Central memory CD4-positive, alpha-beta T cell (primary cell): ENCODE measurements at places on chromosomes 5 and 9.

DNA sequence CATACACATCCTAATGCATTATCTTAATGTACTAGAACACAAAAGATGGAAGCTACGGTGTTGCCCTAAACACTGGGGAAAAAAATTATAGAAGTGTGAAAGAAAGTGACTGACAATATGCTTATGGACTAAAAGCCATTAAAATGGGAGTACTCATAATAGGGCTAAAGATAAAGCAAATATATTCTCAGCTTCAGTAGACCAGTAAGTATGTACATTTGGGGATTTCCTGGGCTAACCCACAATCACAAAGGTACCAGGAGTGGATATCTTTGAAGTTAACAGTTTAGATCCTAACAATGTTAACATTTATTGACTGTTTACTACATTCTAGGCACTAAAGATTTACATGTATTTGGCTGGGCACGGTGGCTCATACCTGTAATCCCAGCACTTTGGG lies 36.9 kb downstream of the PTGER4 start:
- DNase-seq: no peak

DNA sequence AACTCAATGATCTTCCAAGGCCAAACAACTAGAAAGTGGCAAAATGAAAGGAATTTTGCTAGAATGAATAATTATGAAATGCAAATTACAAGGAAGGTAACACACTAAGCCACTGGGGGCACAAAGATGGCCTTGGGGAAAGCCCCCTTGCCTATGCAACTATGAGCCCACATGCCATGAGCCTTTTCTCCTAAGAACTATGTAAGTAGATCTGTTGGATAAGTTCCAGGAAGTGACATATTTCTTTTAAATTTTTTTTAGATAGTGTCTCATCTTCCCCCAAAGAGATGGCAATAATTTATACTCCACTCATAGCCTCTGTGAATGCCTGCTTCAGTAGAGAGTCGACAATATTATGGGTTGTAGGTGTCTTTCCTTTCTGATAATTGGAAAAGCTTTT lies 257.8 kb downstream of the AUH start:
- DNase-seq: no peak

DNA sequence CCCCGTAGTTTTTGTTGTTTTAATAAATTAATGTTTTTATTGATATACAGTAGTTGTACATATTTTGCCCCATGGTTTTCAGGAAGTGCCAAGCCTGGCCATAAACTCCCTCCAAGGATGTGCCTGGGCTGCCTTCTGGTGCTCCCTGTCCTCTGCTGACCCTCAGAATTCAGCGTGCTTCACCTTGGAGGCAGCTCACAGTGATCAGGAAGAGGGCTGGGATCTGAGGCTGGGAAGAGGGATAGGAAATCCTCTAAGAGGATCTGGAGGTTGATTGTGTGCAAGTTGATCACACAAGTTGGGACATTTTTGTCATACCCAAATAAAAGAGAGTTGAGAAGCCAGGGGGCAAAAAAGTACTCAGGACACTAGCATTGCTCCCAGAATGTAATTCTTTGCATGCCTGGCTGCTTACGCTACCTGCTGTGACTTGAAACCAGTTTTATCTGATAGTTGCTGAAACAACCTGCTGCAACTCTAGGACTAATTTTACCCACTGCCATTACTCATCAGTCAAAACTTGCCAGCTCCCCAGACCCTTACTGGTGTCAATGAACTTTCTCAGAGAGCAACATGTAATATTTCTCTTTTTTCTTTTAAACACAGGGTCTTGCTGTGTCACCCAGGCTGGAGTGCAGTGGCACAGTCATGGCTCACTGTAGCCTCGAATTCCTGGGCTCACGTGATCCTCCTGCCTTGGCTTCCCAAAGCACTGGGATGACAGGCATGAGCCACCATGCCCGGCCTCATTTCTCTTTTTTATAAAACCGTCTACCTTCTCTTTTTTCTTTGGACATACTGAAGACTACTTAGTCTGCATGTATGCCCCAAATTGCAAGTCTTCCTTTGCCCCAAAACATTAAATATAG lies 29.0 kb downstream of the PDE6A start:
- DNase-seq: no peak

- DNase-seq: no peak
Observed at GRCh38 chr5:52981507-52981906, 7.6 kb upstream of the ITGA2 start.

- DNase-seq: no peak
Observed at GRCh38 chr9:134984372-134985265, 66.9 kb upstream of the FCN1 start.

GRCh38 chr9:68462105-68462775 lies 78.4 kb downstream of the TMEM252 start:
- no peak for DNase-seq

DNA sequence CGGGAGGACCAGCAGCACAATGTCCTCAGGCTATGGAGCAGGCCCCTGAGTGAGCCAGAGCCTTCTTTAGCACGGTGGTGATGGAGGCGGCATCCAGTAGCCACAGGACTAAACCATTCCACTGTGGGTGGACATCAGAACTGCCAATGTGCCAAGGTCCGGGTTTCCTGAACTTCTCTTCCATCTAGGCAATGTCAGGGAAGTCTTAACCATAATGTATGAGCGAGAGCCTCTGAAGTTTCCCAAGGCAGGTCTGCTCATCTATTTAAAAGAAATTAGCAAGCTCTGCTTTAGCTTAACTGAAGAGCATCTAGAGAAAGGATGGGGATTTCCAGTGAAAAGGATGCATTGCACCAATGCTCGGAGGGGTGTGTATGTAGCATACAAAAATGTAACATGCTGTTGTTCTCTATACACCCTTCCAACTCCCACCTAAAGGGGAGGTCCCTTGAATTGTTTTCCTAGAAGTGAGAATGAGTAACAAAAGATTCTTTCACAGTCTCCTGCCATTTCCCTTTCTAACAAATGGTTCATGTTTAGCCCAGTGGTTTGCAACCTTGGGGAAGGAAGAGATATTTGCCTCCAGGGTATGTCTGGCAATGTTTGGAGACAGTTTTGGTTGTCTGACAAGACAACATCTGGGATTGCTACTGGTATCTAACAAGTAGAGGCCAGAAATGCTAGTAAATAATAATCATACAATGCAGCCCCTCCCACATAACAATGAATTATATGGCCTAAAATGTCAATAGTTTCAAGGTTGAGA lies 6.1 kb upstream of the RXFP3 start:
- DNase-seq: no peak

DNA sequence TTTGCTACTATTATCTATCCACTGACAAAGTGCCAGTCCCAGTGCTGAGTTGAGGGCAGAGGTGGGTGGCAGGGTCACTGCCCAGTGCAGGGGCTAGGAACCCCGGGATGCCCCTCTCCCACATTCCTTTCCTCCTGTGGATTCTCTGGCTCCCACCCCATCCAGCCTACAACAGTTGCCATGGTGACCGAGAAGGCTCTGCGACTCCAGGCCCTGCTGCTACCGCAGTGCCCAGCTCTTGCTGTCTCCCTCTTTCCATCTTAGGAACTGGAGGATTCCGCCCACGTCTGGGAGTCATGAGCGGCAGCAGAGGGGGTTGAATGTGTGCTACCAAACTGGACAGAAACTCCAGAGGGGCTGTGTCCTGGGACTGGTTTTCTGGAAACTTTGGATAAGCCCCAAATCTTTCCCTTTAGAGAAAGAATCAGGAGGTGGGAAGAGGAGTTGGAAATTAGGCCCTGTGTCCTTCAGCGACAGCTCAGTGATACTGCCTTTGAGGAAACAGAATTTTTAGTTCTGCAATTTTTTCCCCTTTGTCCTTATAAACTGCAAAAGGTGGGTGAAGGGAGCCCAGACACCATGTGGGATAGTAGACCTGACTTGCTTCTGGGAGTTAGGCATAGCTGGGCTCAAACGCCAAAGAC lies 20.7 kb upstream of the C5orf47 start:
- no peak for DNase-seq

DNA sequence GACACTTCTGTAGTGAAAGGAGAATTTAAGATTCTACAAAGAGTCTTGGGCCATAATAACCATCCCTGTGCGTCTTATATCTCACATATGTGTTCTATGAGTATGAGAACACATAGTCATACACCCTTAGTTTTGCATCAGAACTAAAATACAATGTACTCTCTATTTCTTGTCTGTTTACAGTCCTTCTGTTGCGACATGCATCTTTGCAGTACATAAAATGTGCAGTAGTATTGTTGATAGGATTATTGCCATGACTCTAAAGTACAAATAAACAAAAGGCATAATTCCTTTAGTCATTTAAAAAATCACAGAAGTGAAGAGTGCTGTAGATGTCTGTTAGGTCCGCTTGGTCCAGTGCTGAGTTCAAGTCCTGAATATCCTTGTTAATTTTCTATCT lies 201.9 kb downstream of the NR3C1 start:
- DNase-seq: no peak

- DNase-seq: no peak
Observed at GRCh38 chr5:138721979-138722378, 31.2 kb upstream of the CTNNA1 start.

DNA sequence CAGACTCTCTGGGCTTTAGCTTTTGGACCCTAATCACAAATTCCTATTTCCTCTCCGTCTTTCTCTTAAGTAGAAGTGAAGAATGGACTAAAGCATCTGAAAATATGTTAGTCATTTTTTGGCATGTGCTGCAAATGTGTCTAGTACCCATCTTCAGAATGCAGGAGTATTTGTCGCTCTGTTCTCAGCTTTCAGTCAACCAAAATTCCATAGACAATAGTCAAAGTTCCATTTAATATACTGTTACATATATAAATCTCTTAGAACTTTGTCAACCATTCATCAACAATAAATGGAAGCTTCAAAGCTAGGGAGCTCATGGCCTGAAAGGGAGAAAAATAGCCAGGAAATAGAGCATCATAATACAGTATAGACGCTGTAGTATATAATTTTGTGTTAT lies 509.4 kb downstream of the BNC2 start:
- DNase-seq: no peak

DNA sequence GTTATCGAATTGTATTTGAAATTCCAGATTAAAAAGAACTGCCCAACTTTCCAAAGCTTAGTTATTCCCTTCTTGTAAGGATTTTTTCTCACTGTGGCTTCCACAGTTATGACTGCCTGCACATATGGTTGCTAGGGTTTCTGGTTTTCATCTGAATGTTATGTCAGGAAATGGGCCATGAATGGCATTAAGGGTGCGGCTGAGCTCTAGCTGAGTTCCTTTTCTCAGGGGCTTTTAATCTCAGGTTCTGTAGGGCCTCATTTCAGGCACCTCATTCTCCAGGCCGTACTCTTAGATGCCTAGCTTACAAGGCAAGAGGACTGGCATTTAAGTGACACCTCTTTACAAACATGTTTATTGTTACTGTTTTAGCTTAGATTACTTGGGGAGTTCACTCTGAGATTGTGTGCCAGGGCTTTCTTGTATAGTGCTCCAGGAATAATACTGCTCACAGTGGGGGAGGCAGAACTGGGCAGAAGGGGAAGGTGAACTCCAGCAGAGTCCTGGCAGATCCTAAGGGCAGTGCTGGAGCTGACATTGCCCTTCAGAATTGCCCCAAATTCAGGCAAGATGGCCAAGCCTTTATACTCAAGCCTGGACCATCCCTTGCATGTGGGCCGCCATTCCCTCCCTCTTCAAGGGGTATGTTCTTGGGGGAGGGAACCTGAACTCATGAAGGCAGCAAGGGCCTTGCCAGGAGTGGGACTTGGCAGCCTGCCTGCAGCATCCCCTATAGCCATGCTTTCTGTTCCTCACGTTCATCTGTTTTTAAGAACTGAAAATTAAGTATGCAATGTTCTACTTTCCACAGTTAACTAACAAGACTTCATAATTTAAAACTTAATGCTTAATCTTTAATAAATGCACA lies 111.5 kb downstream of the KDM4C start:
- no peak for DNase-seq

DNA sequence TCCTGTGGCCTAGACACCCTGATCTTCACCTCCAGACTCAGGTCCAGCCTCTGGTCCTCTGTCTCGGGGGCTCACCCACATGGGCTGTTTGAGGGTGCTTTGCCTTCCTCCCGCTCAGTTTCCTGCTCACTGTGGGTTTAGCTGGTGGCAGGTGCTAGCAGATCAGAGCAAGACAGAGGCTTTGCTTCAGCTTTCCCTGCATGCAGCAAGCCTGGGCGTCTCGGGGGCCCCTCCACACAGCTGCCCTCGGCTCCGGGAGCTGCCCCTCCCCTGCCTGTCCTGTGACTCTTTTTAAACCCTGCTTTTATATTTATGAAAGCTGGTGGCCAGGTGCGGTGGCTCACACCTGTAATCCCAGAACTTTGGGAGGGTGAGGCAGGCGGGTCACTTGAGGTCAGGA lies 14.6 kb downstream of the MRPL36 start:
- no peak for DNase-seq

- DNase-seq: no peak
Observed at GRCh38 chr5:166353580-166353979, 1937.9 kb upstream of the WWC1 start.

- no peak for DNase-seq
Observed at GRCh38 chr9:86098824-86099700, at the start of gene GOLM1. GOLM1 (minus strand) TSS chr9:86099558; CDS start chr9:86079320, 20,238 bp downstream.

DNA sequence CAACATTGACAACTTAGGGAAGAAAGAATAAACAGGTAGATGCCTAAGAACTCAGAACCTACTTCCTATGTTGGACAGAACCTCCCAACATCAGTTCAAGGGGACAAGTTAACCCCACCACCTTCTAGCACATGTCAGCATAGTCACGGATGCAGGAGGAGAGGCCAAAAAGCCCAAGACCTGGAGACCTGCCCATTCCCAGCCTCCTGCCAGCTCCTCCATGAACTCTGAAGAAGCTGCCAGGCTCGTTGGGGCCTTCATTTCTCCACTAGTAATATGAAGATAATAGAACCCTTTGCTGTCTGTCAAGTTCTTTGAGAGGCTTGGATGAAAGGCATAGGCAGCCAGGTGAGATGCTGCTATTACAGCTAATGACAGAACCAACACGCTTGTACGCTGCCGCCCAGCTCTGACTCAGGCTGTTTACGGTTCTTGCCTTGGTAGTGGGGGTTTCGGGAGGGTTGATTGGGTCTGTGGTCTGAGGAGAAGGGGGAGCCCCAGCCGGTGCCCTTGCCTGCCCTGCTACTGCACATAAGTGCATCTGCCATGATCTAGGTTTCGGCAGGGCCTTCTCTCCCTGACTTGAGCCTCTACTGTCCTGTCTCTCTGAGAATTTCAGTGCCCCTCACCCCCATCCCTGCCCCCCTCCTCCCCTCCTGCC lies 82.2 kb downstream of the NRG2 start:
- no peak for DNase-seq

GRCh38 chr5:96852759-96853158 lies 23.5 kb upstream of the ERAP2 start:
- DNase-seq: no peak

DNA sequence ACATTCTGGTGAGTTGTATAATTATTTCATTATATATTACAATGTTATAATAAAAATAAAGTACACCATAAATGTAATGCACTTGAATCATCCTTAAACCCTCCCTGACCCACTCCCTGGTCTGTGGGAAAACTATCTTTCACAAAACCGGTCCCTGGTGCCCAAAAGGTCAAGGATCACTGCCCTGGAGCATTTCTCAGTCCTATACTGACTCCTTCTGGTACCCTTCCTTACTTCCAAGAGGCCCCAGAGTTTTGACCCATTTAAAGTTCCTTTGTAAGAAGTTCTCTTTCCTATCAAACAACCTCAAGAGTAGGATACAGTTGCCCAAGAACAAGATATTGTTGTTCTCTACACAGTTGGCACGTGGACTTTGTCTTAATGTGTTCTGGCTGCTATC lies 88.9 kb upstream of the TRPM3 start:
- no peak for DNase-seq

- DNase-seq: no peak
Observed at GRCh38 chr9:117873664-117874063, 169.5 kb downstream of the TLR4 start.

- no peak for DNase-seq
Observed at GRCh38 chr5:154977409-154977808, 36.1 kb upstream of the KIF4B start.

GRCh38 chr5:68343421-68343826 lies 127.9 kb downstream of the PIK3R1 start:
- no peak for DNase-seq
